ENCODE measurements at places on chromosomes 6 and 20.

GRCh38 chr20:43238266-43238665 lies 48.6 kb upstream of the PTPRT start:
- DNase-seq = no peak

- DNase-seq = peak; percentile 2
Observed at GRCh38 chr6:72580281-72580940, 41.5 kb upstream of the KCNQ5 start.

- DNase-seq = no peak
Observed at GRCh38 chr6:89110284-89110683, 7.6 kb downstream of the SRSF12 start.

DNA sequence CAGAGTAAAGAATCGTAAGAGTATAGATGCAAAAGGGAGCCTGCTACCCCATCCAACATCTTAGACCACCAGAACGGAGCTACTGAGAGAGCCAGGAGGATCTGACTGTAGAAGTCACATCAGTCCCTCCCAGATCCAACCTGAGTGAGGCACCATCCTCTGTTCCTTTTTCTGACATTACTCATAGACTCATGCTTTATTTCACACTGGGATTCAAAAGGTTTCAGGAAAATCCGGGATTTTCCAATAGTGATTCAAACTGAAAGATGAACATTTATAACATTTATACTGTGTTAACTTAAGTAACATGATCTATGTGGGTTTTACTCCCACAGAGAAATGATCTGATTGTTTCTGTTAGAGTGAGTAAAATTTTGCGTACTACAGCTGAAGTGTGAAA lies 868.6 kb upstream of the GJE1 start:
- no peak for DNase-seq

- no peak for DNase-seq
Observed at GRCh38 chr6:41573276-41573675, 27.1 kb downstream of the FOXP4 start.

DNA sequence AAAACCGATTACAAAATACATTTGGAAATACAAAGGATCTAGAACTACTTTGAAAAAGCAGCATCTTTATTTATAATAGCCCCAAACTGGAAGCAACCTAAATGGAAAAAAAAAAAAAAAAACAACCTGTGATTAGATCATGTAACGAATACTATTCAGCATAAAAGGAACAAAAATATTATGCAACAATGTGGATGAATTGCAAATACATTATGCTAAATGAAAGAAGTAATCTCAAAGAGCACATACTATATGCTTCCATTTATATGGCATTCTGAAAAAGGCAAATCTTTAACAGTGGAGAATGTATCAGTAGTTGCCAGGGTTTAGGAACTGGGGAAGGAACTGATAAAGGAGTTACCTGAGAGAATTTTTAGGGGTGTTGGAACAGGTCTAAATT lies 28.9 kb downstream of the IRAK1BP1 start:
- DNase-seq = no peak

DNA sequence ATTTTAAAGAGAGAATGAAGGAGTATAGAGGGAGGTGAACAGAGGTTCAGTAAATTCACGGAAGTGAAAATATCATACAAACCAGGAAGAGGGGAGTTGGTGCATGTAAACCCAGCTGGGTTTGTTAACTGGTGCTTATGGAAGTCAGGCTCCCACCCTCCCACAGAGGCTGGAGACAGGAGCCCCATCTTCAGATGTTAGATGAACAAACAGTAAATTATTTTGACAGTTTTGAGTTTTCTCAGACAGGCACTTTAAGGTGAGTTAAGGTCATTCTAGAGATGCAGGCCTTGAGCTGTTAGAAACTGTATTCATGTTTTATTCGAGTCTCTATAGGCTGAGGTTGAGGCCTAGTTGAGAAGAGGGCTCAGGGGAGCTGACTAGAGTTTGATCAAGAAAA lies 41.8 kb upstream of the FUCA2 start:
- DNase-seq = no peak

- DNase-seq = no peak
Observed at GRCh38 chr6:5667737-5668136, 339.0 kb downstream of the NRN1 start.

GRCh38 chr6:42300701-42301100 lies 83.0 kb upstream of the MRPS10 start:
- no peak for DNase-seq

GRCh38 chr6:34515473-34516387 lies 40.4 kb downstream of the SPDEF start:
- DNase-seq = no peak

DNA sequence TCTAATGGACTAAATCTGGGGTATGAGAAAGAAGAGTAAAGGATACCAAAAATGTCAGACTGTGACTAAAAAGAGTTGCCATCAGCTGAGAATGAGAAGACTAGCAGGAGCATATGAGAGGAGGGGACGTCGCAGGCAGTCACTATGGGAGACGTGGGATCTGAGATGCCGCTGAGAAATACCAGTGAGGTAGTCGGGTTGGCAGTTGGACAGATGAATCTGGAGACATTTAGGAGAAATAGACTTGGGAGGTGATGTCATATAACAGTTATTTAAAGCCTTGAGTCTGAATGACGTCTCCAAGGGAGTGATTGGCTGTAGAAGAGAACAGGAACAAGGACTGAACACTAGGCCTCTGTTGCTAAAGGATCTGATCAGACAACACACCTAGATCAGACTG lies 51.5 kb upstream of the TRIM26 start:
- no peak for DNase-seq

DNA sequence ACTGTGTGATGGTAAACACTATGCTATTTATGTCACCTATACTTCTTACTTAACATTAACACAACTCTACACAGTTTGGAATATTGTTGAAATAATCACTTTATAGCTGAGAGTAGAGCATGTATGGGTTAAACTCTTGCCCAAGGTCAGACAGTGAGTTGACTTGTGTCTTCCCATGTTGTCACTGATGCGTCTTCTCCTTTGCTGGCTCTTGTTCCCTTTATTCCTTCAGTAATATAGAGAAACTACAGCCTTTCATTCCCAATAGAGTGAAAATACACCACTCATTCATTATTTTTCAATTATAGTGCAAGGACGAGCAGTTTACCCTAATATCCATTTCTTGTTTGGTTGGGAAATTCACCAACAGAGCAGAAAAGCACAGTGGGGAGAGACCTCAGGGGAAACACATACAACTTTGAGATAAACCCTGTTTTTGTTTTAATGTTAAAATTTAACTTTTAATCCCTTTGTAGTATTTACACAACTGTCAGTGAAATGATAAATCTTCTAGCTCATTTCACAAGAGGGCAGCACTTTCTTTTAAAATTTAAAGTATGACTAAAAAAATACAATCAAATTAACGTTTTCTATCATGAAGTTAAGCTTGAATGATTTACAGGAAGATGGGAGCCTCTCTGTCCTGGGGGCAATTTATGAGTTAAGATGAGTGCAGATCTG lies 363.0 kb downstream of the UTRN start:
- no peak for DNase-seq

GRCh38 chr20:41192575-41192974 lies 55.2 kb downstream of the PLCG1 start:
- no peak for DNase-seq

- DNase-seq = no peak
Observed at GRCh38 chr6:42821846-42822245, 40.0 kb downstream of the BICRAL start.

GRCh38 chr20:775679-776135 lies 7.4 kb upstream of the SLC52A3 start:
- no peak for DNase-seq

- DNase-seq = no peak
Observed at GRCh38 chr20:1918491-1919165, 23.4 kb downstream of the SIRPA start.

- DNase-seq = no peak
Observed at GRCh38 chr6:105847433-105847832, 238.7 kb upstream of the PRDM1 start.

GRCh38 chr6:144475411-144475810 lies 190.3 kb downstream of the UTRN start:
- no peak for DNase-seq

DNA sequence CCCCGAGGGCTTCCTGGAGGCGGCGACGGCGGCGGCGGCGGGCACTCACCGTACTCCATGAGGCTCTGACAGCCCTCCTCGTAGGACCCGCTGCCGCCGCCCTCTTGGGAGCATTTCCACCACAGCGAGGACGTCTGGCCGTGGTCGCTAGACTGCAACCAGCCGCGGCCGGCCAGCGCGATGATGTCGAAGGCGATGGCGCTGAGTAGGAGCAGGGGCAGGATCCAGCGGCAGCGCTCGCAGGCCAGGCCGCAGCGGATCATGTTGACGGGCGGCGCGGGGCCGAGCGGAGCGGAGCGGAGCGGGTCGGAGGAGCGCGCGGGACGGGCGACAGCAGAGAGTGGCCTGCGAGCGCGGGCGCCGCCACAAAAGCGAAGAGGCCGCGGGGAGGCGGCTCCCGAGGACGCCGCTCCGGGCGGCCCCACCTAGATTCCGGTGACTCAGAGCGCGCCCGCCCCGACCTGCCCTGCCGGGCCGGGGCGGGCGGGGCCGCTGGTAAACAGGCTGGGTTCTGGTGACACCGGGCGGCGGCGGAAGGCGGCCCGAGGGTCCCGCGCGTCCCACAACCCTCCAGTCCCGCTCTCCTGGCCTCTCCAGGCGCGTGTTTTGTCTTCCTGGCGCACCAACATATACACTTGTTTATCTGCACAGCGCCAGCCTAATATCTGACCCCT lies at the start of gene PERP:
Gene PERP (minus strand): TSS at position 342 of the 674 bp plus-strand sequence. CDS start 79 bp downstream, at position 263.
- DNase-seq = no peak

GRCh38 chr20:25389858-25390537 lies 637 bp downstream of the ABHD12 start:
- DNase-seq = no peak

Measured in NCI-H2081 treated with DMSO at 0.1 percent for 48 hours (cell line).